SHP77 (cell line): ENCODE measurements at places on chromosomes 2 and 18.
A peak's percentile ranks its signal among the peaks of the same experiment; 100 is the strongest.

DNA sequence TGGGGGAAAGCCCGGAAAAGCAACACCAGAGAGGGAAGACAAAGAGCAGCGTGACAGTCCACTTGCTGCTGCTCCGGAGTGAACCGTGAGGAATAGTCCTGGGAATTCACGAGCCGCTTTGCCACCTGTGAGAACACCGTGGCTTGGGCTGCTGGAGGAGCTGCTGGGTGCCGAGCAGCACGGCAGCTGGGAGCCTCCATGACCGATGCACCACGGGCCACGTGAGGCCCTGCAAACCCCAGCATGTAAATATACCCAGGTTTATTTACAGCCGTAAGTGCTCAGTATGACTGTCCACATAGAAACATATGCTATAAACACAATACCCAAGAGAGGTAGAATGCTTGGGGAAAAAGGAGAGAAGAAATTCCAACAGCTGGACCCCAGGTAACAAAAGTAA, 65.1 kb downstream of the SMIM21 start:
- DNase-seq = no peak

DNA sequence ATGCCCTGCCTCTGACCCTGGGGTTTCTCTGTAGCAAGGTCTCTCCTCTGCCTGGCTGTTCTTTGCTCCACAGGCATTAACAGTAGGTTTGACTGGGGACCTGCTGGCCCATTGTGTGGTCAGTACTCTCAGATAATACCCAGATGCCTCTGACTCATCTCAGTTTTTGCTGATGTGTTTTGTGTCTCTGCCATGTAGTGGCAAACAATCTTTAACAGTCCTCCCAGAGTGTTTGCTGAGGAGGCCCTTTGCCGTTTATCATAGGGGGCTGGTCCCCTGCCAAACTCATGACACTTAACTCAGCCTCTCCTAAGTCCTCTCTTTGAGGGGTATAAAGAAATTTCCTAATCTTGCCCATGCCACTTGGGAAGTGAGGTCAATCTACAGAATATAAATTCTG, 793.7 kb upstream of the FANCL start:
- peak; percentile 32 for DNase-seq

- no peak for DNase-seq
Measured at GRCh38 chr18:610214-610928, 13.6 kb downstream of the CLUL1 start.

DNA sequence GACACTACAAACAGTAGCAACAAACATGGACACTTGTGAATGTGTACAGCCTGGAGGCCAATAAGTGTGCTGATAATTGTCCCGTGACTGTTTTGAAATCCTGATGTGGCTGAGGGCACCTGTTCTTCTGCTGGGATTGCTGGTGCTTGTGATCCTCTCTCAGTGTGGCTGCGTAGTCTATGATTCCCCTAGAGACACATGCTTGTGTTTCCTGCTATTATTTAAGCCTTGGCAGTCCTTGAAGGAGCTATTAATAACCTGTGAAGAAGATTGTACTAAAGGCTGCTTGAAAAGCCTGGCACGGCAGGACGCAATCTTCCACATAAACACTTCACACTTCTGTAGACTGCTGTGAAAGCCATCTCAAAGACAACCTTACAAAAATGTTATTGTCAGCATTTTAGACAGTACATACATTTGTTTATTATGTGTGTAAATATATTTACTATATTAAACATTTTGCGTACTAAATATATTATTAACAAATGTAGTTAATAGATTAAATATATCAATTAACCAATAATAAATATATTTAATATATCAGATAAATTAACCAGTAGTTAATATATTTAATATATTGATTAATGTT, 71.4 kb downstream of the GALR1 start:
- no peak for DNase-seq

- DNase-seq = no peak
Measured at GRCh38 chr2:218863021-218863520, 3.5 kb downstream of the WNT6 start.

- no peak for DNase-seq
Measured at GRCh38 chr18:57107140-57107832, 39.6 kb upstream of the BOD1L2 start.

DNA sequence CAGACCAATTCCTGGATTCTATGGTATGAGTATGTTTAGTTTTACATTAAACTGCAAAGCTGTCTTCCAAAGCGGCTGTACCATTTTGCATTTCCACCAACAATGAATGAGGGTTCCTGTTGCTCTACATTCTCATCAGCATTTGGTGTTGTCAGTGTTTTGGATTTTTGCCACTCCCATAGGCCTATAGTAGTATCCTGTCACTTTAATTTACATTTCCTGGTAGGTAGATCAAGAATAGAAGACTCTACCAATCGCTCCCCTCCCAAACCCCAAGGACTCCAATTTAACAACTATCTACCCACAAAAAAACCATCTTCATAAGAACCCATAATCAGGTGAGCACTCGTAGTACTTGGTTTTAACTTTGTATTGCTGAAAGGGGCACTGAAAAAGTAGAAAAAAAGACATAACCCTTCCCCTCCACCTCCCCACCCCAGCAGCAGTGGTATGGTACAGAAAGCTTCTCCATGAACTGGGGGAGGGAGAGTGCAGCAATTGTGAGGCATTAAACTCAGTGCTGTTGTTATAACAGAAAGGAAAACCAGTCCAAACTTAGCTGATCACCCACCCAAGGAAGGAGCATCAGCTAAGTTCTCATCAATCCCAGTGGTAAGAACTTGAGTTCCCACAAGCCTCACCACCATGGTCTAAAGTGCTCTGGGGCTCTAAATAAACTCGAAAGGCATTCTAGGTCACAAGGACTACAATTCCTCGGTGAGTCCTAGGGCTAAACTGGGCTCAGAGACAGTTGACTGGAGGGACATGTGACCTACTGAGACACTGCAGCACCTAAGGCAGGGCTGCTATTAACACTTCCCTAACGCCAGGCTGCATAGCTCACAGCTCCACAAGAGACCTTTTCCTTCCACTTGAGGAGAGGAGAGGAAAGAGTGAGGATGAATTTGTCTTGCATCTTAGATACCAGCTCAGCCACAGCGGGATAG, 35.5 kb upstream of the CYTIP start:
- no peak for DNase-seq

DNA sequence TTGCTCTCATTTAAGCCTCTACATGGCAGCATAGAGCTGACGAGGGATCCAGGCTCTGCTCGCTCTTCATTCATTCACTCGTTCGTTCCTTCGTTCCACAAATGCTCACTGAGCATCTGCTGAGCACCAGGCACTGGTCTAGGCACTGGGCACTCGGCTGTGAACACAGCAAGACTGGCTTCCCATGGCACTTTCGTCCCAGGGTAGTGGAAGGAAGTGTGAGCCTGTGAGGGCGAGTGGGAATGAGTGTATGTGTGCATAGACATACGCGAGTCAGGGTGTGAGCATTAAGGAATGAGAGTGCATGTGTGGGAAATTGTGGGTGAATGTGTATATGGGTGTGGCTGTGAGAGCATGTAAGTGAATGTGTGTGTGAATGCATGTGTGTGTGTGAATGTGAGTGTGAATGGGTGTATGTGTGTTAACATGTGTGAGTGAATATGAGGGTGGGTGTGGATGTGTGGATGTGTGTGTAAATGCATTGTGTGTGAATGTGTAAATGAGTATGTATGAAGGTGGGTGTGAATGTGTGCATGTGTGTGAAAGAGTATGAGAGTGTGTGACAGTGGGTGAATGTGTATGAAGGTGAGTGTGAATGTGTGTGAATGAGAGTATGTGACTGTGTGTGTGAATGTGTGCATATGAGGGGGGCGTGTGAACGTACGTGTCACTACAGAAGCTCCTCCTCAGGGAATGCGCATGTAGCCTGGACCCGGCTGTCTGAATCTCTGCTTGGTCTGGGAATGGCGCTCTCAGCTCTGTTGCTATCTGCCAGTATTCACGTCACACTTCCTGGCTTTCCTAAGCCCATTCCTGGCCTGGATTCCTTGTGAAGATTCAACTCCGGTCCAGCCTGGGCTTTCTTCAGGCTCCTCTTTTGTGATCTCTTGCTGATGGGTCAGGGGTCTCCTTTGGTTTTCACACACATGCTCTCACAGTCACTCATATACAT, 28.8 kb downstream of the SNORC start:
- no peak for DNase-seq

DNA sequence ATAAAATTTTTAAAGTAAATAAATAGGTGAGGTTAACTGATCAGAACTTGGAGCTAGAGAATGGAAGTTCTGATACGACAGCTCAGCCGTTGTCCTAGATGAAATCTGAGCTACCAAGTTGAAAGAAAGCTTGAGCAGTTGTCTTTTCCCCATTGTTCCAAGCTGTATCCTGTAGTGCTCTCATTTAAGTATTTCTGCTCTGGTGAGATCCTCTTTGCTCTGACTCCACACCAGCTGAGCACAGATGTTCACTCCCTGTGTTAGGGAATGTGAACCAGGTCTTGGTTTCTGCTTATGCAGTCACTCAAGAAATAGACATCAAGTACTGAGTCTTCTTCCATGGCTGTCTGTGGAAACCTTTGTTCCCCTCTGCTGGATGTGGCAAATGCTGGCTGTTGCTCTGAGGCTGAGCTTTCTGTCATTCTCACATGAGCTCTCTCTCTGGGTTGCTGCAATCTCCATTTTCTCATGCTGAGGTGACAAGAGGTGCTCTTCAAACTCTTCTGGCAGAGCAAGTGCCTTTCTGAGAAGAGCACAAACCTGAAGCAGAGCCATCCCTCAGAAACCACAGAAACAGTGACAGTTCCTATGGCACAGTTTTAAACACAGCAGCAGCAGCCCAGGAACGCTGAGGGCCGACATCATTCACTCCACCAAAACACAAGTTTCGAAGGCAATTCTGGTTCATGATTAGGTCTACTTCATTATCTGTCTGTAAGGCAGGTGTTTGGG, 194.1 kb downstream of the SP3 start:
- DNase-seq = no peak
